ENCODE measurements at places on chromosomes 3 and 15.
A peak's percentile ranks its signal among the peaks of the same experiment; 100 is the strongest.

GRCh38 chr3:124747111-124747981, 17.1 kb downstream of the UMPS start:
- no peak for DNase-seq

- DNase-seq, result no peak
Measured at GRCh38 chr3:126515066-126515706, 2.4 kb downstream of the UROC1 start.

DNA sequence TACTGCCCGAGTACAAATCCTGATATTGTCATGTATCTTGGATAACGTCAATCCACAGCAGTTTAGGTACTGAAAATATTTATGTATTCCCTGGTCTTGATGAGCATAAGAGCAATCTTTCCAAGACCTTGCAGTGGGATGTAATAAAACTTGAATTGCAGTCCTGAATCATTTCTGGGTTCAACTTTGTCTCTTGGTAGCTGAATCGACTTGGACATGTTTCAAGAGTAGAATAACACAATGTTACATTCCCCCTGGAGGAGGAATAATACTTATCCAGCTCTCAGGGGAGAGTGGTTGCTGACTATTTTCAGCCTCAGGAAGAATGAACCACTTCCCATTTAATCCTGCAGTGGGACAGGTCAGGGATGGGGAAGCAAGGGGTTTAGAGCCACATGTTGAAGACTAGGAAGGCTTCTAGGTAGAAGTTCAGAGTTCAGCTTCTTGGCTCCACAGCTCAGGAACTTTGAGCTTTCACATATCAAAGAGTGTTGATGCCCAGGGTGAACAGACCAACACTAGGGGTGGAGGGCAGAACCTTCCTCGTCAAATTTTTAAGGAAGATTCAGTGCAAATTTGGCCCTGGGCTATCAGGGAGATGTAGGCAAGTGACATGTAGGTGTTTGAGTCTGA, 43.4 kb upstream of the GPD1L start:
- no peak for DNase-seq

DNA sequence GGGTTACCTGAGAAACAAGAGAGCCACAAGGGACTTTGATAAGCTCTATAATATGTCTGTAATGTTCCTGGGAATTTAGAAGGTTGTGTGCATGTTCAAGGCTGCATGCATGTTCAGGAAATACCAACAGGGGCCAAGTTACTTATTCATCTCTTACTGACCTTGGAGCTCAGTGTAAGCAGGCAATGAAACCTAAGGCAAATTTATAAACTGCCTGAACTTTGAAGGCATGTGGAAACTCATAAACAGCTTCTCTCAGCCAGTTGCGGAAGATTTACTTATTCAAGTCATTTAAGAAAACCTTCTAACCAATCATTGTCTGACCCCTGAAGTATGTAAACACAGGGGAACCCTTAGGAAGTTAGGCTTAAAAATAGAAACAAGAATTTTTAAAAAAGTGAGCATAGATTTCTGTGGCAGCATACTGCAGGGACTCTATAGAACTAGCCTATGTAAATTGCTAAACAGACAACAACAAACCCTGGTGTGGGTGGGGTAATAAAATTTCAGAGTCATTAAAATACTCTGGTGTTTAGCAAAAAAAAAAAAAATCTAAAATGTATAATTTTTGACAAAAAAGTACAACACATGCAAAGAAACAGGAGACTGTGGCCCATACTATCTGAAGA, 57.2 kb downstream of the SLC15A2 start:
- DNase-seq, result no peak

- DNase-seq, result no peak
Measured at GRCh38 chr3:114764056-114764492, 383.0 kb downstream of the ZBTB20 start.

GRCh38 chr3:69413551-69414207, 27.8 kb upstream of the FRMD4B start:
- no peak for DNase-seq

GRCh38 chr15:77860071-77860691, 217.3 kb downstream of the TBC1D2B start:
- DNase-seq, result no peak

- no peak for DNase-seq
Measured at GRCh38 chr3:36890261-36890660, 54.6 kb downstream of the TRANK1 start.

DNA sequence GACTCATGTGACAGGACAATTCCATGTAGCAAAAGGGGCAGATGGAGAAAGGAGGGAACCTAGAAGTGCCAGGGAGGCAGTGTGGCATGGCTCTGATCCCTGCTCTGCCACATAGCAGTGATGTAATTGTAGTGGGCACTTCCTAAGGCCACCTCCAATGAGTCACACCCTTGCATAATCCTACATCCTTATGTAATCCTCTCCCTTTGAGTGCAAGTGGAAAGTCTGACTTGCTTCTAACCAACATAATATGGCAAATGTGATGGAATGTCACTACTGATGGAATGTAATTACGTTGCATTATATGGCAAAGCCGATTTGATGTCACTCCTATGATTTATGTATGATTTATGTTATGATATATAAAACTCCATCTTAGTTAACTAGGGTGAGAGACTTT, 72.9 kb upstream of the ATP2C1 start:
- peak; percentile 87 for DNase-seq

DNA sequence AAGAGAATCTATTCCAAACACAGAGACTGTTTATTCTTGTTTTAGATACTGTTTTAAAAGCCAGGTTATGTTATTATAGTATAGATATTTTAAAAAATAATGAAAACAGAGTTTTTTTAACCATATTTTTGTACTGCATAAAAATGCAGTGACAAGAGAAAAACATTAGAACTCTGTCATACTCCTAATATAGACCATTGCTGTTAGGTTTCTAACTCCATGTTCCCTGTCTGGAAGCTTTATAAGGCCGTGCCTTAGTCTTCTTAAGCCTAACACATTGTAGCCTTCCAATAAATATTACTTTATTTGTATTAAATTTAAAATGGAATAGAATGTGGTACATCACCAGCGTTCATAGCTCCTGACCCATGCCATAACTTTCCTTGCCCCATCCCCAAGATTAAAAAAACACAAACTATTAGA, 53.2 kb downstream of the MBNL1 start:
- no peak for DNase-seq

DNA sequence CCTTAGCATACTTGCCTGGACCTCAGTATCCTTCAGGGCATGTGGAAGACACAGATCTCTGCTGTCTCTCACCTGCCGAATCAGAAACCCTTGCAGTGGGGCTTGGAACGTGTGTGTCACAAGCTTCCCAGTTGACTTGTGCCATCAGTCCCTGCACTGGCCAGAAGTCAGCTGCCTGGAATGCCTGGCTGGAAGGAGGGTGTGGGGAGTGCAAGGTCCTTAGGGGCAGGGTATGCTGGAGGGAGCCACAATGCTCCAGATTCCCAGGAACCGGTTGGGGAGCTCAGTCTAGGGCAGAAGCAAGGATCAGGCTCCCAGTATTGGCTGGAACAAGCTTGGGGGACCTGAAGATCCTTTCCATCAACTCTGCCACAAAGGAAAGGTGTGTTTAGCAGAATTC, 27.1 kb downstream of the SPSB4 start:
- DNase-seq, result no peak

GRCh38 chr15:48352474-48353072, 21.3 kb downstream of the DUT start:
- DNase-seq, result peak; percentile 83

- peak; percentile 20 for DNase-seq
Measured at GRCh38 chr15:56168394-56168793, 75.3 kb downstream of the RFX7 start.

DNA sequence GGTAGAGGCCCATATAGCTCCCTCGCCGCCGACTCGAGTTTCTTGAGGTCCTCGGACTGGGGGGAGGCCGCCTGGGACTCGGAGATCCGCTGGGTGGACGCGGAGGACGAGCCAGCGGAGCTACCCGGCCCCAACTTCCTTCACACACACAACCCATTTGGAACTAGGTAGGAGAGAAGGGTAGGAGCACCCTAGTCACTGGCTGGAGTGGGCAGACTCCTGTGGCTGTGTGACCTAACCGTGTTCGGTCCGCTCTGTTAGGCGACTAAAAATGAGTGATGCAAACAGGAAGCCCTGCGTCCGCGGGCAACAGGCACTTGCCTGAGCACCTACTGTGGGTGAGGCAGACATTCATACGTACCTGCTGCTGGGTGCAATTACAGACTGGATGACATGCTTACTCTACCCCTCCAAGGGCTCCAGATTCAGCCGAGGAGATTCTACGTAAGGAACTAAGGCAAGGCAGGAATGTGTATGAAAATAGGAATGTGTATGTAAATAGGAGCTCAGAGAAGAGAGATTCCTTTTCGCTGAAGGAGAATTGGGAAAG, 4.6 kb upstream of the SIN3A start:
- no peak for DNase-seq

DNA sequence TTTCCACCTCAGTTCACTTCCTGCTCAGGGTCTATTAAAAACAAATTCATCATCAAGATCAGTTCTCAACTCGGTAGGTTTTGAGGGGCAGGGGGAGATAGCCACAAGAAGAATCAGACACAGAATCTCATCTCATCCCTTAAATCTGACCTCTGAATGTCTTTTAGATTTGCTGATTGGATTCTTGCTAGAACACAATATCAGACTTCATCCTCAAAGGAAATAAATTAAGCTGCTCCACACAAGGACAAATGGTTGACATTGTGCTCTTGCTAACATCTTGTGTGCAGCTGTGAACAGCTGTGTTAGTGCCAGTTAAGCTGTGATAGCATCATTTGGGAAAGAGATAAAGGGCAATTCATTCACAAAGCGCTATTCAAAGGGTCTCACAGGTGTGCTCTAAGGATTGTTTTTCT, 184.0 kb upstream of the ADAMTS9 start:
- DNase-seq, result no peak

- peak; percentile 8 for DNase-seq
Measured at GRCh38 chr15:38190501-38190900, 62.1 kb upstream of the SPRED1 start.

DNA sequence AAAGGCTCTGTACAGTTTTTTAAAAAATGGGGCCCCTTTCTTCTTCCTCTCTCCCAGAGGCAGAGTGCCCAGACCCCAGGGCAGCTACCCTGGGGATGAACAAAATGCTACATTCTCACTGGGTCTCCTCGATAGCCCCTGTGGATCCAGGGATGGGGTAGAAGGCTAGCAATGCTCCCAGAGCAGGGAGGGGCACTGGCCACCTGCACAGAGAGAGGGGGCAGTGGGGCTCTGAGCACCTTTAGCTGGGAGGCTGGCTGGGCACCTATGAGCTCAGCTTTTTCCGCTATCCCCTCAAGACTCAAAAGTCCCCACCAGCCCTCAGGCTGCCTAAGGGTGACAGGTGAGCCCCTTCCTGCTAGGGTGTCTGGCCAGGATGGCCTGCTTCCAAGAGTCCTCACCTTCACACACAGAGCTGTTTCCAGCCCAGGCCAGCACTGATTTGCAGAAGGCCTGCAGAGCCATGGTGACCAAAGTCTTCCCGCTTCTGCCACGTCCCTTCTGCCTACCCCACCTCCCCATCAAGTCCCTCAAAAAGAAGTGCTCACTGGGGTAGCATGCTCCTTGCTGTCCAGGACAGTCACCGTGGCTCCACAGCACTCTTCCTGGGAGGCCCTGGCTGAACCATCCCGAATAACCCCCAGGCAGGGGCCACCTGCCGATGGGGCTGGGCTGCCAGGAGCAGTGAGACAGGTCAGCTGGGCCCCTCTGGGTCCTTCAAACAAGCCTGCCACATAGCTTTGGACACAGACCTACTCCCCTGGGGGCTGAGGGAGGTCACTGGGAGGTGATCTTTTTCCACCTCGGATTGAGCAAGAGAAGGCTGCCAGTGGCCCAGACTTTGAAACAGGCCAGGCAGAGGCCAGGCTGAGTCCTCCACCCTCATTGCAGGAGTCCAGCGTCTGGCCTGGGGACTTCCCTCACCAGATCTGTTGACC, 20.4 kb downstream of the BMF start:
- no peak for DNase-seq

GRCh38 chr3:52836986-52837385, 2.2 kb upstream of the MUSTN1 start:
- no peak for DNase-seq

DNA sequence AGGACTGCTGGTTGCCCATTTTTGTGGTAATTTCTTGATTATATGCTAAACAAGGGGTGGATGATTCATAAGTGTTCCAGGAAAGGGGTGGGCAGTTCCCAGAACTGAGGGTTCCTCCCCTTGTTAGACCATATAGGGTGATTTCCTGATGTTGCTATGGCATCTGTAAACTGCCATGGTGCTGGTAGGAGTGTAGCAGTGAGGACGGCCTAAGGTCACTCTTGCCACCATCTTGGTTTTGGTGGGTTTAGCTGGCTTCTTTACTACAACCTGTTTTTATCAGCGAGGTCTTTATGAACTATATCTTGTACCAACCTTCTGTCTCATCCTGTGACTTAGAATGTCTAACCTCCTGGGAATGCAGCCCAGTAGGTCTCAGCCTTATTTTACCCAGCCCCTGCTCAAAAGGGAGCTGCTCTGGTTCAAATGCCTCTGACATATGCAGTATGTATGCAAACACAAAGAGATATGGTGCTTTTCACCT, 46.2 kb downstream of the C3orf38 start:
- DNase-seq, result no peak

GRCh38 chr15:41659855-41660234, 360 bp upstream of the MGA start:
- no peak for DNase-seq

DNA sequence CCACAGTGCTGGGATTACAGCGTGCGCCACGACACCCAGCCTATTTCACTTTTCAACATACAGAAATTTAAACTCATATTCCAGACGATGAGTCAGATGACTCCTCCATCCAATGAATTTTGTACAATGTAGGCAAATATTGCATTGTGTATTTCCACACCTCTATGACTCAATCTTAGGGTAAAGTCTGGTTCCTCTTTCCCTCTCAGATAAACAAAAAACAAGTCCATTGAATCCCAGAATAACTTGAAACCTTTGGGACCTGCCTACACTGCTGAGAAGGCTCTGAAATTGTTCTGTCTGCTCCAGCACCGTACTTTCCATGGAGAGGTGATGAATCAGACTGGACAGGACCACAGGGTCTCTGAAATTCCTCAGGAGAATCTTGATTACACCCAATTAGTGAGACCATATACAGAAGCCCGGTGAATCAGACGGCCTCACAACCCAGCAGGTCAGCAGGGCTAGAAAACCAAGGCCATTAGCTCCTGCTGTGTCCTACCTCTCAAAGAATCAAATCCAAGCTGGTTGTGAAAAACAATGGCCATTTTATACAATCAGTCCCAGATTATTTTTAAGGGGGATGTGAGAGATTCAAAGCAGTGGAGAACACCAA, 112.6 kb downstream of the ERC2 start:
- peak; percentile 84 for DNase-seq

DNA sequence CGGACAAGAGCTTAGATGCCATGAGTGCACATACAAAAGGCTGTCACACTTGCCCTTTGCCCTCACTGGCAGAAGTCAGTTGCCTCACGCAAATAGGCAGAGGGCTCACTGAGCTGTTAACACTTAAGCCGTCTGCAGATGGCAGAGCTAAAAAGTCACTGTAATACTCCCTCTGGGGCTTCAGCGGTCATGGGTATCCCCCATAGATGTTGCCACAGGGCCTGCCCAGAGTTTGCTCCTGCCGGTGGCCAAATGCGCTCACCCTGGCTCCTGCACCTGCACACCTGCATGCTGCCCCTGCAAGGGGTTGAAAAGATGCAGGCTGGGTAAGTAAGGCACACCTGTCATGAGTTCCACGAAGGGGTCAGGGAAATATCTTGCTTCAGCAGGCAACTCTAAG, 741.5 kb downstream of the EDEM1 start:
- DNase-seq, result no peak

- DNase-seq, result peak; percentile 35
Measured at GRCh38 chr3:53056442-53056841, 10.6 kb upstream of the SFMBT1 start.

GRCh38 chr3:195001261-195001660, 269.7 kb downstream of the XXYLT1 start:
- DNase-seq, result no peak
